CD4-positive, alpha-beta T cell treated with Interleukin-1 beta for 1 hour (primary cell): ENCODE measurements at places on chromosomes 2 and 18.

DNA sequence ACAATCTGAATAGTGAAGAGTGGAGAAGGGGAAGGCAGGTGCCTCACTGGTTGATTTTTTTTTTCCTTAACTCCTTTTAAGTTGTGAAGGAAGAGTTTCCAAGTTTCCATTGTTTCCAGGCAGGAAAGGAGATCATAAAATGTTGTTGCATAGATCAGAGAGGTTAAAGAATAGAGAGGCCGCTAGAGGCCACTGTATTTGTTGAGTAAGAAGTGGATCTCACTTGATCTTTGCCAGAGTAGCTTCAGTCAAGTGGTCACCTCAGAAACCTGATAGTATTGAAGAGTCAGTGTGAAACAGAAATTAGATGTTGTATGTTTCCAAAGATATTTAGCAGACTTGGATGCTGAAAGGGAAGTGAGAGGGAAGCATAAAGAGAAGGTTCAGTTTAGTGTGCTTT lies 17.6 kb downstream of the CTNNA2 start:
- DNase-seq: no peak

GRCh38 chr2:219244789-219245147 lies 476 bp downstream of the GLB1L start:
- DNase-seq: no peak

- no peak for DNase-seq
These were observed 62.5 kb downstream of the CDH2 start for GRCh38 chr18:28114472-28114871.

DNA sequence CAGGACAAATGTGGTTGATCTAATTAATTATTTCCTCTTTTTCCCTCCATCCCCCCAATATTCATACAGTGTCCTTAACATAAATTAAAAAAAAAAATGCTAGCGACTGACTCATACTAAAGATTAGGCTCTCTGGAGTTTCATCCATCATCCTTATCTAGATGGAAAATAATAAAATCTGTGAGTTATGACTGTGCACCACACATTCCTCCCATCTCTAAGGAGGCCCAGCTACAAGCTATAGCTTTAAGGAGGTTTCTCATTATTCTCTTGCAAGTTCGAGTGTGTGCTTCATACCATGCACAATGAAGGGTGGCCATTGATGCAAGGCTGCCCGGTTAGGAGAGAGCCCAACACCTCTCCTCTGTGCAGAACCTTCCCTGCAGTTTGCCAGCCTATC lies 77.3 kb downstream of the XDH start:
- no peak for DNase-seq

DNA sequence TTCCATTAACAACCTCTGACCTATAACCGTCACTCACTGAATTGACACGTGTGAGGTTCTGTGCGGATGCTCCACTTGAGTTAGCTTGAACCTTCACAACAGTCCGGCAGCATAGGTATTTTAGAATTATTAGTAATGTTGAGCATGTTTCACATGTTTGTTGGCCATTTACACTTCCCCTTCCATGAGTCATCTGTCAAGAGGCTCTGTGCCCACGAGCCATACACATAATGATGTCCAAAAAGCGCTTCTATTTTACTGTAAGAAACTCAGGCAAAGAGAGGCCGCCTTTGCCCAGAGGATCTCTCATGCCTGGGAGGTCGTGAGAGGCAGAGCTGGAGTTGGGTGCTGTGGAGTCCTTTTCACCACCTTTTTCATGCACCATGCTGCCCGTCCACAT lies 28.9 kb upstream of the TMEM214 start:
- DNase-seq: no peak

DNA sequence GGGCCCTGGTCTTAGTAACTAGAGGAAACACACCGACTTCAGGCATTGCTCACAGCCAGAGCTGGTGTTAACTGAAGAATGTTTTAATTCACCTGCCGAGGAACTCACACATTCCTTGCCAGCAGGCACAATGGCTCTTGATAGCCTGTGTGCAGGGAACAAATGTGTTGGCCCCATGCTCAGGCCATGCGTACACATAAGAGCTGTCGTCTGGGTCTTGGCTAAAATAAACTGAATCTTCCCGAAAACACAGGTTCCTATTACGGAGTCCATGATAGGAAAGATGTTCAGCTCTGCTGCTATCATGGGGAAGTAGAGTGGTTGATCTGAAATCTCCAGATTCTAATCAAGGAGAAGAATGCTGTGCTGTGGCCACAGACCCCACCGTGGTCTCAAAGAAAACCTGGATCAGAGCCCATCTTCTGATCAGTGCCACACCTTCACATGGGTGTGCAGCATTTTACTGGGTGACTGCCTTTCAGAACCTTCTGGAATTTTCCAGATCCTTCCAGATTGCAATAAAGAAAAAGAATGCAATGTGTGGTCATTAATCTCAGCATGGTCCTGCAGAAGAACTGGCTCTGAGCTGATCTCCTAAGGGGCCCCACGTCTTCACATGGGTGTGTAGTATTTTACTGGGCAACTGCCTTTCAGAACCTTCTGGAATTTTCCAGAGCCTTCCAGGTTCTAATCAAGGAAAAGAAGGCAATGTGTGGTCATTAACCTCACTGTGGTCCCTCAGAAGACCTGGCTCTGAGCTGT lies 17.2 kb downstream of the MBP start:
- DNase-seq: no peak

GRCh38 chr2:151922845-151923666 lies 94.8 kb upstream of the ARL5A start:
- DNase-seq: peak; percentile 54

DNA sequence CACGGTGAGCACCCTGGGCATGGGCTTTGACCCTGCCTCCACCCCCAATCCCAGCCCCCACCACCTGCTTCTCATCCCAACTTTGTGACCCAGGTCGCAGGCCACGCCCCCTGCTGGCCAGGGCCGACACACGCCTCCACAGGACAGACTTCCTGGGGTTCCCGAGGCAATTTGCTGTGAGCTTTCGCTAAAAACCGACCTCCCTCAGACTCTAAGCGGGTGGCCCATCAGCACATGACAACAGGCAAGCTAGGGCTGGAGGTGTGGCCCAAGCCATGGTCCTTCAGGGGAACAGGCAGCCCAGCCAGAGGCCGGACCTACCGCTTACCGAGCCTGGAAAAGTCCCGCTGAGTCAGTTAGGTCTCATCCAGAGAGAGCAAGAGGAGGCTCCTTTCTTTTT lies 31.9 kb downstream of the C1QL2 start:
- DNase-seq: peak; percentile 12

- no peak for DNase-seq
These were observed 577.4 kb downstream of the METTL4 start for GRCh38 chr18:1993866-1994265.

- no peak for DNase-seq
These were observed 17.5 kb upstream of the BIN1 start for GRCh38 chr2:127124426-127124825.

- no peak for DNase-seq
These were observed 391.0 kb downstream of the THSD7B start for GRCh38 chr2:137156221-137156844.

GRCh38 chr2:118841828-118842461 lies 5.5 kb downstream of the EN1 start:
- no peak for DNase-seq
